Hematopoietic multipotent progenitor cell treated with erythropoietin and hydrocortisone succinate and interleukin-3 and kit ligand, for 8 days (in vitro differentiated cells): ENCODE measurements at places on chromosomes 3 and 15.

- DNase-seq, result no peak
Observed at GRCh38 chr15:28192772-28193171, 93.7 kb upstream of the OCA2 start.

GRCh38 chr3:194686816-194687637, 1.3 kb downstream of the FAM43A start:
- peak; percentile 14 for DNase-seq

GRCh38 chr3:72127844-72128243, 342.9 kb upstream of the PROK2 start:
- DNase-seq, result no peak

DNA sequence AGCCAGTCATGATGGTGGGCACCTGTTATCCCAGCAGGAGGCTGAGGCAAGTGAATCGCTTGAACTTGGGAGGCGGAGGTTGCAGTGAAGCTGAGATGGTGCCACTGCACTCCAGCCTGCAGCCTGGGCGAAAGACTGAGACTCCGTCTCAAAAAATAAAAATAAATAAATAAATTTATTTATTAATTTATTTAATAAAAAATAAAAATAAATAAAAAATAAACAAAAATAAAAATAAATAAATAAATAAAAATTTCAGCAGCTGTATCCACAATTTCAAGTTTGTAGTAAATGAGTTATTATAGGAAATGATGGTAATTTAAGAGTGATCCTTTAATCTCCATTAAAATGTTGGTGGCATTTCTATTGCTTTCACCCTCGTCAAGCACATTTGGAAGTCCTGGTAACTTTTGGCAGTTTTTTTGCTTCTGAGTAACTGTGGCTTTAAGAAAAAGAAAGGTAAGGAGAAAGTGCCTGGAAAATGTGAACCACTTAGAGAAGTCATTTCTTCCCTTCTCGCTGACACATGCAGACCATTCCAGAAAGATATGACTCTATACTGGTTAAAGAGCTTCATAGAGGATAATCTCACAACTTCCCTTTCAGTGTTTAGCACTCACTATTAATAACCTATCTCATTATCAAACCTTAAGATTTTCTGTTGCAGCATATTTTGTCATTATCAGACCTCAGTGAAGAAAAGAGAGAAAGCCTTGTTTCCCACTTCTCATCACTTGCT, 296.6 kb downstream of the TIGIT start:
- DNase-seq, result no peak

- peak; percentile 29 for DNase-seq
Observed at GRCh38 chr3:58084788-58085543, 76.7 kb downstream of the FLNB start.

DNA sequence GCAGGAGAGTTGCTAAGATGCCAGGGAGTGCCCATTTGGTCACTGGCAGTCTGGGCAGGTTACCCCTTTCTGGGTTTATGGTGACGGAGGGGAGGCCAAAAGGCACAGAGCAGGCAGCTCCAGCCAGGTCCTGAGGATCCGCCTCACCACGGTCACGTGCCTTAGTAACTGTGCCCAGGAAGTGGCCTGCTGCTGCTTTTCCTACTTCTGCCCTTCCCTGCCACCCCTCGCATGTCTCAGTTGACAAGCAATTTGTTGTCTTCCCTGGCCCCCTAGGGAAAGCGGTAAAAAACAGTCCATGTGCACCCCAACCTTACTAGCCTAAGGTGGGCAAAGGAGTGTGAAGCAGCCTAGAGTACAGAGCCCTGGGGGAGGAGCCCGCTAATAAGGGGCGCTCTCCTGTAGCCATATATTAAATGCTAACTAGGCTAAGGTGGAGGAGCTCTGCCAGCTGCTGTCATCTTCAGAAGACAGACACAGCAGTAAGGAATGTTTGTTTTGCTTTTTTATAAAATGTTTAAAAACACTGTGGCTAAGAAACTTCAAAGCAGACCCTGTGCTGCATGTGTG, 9.1 kb upstream of the LIPH start:
- peak; percentile 77 for DNase-seq

- DNase-seq, result no peak
Observed at GRCh38 chr3:180176059-180176458, 139.3 kb upstream of the PEX5L start.

DNA sequence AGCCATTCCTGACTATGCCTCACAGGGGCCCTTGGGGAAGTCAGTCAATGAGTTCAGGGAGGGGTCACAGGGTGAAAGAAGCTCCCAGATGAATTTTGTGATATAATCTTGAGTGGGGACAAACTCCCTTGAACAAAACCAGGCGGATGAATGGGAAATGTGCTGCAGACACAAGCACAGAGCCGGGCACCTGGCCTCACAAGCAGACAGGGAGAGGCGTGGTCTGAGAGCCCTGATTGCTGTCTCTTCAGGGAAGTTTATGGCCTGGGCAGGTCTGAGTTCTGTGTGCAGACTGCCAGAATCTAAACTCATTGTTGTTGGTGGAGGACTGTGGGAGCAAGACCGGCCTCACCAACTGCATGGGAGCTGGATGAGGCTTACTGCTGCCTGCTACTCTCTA, 591.8 kb downstream of the EPHA3 start:
- no peak for DNase-seq

DNA sequence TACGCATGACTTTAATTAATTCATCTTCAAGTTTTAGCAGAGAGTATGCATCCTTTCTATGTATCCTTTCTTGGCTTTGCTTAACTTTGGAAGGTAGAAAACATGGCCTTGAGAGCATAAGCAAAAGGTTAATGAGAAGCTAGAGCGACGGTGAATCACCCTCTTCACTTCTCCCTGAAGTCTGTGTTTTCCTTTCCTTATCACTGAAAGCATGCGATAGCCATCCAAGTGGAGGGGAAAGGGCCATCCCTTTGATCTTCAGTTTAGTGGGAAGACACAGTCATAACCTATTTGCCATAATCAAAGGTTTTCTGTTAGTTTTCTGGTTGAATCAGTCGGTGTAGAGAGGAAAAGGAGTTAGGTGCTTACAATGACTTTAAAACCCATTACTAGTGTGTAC, 354.0 kb upstream of the ROBO2 start:
- DNase-seq, result no peak

DNA sequence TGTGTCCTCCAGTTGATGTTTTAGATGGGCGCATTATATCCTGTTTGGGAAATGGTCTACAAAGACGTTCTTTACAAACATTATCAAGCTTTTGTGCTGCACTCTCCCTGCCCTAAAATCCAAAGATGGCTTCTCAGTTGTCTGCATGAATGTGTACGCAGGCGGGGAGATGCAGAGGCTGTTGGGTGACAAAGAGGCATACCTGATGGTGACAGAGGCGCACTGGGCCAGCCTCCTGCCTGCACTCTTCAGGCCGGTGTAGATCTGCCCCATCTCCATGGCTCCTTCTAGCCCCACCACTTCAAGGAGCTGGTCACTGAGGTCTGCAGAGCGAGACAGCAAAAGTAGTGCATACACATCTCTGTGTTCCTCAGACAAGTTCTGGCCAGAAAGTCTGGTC, 55.8 kb upstream of the ETV5 start:
- no peak for DNase-seq

- DNase-seq, result no peak
Observed at GRCh38 chr3:13318626-13319470, 101.3 kb downstream of the NUP210 start.

DNA sequence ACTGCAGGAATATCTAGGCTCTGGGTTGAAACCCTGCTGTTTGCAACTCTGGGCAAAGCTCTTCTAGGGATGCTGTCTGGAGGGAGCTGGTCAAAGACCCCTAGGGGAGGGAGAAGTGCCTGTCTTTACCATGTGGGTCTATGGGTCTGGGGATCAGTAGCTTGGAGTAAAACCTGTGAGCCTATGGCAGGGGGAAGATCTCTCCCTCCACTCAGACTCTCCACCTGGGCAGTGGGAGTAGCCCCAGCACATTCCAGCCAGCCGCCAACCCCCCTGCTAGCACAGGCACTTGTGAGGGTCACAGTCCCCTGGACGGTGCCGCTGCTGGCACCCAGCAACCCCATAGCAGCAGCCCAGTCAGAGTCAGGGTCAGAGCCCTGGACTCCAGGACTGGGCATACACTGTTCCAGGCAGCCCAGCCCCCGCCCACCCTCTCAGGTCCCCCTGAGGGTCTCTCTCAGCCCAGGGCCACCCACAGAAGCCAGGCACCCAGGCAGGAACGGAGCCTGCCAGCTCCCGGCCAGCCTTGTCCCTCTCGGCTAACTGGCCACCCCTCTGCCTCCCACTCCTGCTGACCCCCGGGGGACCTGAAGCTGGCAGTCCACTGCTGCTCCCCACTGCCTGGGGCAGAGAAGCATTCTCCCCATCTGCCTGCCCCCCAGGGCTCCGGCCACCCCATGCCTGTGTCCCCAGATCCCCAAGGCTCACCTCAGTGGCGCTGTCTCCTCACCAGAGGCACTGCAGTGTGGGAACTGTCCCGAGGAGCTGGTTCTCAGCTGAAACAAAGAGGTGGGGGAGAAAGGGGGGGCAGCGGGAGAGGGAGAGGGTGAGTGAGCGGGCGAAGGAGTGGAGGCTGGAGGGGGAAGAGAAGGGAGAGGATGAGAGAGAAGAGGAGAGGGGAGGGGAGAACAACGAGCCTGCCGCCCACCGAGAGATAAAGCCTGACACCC, 10.8 kb downstream of the GLYCTK start:
- DNase-seq, result no peak

GRCh38 chr15:55197362-55197705, 593 bp upstream of the RSL24D1 start:
- DNase-seq, result no peak

- no peak for DNase-seq
Observed at GRCh38 chr3:161946443-161946960, 449.9 kb downstream of the OTOL1 start.
